ENCODE measurements at places on chromosomes 6 and 20.

DNA sequence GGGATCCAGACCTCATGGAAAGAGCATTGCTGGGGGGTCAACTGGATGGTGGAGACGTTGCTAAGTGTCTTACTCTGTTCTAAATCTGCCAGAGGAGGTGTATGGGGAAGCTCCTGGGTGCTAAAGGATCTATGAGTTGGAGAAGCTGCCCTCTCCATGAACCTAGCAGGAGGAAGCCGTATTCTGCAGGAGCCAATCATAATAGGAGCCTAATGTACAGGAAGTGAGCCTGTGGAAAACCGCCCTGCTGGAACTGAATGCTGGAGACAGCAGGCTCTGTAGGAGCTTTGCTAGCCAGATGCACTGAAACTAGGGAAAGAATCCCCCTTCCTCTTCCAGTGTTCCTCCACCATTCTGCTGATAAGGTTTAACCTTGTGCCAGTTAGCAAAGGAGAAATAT is 10.9 kb downstream of the CASP8AP2 start:
- DNase-seq = no peak

DNA sequence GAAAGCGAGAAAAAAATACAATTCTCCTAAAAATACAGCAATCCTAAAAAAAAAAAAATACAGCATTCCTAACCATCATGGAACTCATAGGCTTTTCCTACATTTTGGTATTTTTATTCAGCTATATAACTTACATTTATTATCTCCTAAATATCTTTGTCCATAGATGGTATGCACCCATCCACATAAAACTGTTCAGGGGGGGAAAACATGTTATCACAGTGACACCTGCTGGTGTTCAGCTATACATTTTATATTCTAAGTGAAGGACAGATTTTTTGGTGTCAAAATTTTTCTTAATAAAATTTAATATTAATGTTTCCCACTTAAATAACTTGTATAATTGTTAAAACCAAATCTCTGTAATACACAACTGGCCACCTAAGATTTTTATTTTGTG is 58.0 kb downstream of the BLOC1S5 start:
- DNase-seq = no peak

DNA sequence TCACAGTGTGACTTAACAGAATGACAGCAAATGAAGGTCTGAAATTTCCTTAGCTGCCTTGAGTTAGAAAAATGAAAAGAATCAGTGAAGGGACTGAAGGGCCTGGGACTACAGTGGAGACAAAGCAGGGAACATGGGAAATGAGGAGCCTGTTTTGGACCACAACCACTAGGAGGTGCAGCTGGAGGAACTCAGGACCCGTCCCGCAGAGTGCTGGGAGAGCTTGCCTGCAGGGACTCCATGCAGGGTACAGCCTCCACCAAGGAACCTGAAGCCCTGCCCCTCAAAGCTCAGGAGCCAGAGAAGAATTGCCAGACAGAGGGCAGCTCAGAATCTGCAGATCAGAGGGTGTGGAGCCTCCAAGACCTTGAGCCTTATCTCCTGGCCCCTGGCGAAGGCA is 50.7 kb downstream of the LRFN2 start:
- no peak for DNase-seq

GRCh38 chr20:53918020-53918311 is 152.4 kb downstream of the BCAS1 start:
- no peak for DNase-seq

DNA sequence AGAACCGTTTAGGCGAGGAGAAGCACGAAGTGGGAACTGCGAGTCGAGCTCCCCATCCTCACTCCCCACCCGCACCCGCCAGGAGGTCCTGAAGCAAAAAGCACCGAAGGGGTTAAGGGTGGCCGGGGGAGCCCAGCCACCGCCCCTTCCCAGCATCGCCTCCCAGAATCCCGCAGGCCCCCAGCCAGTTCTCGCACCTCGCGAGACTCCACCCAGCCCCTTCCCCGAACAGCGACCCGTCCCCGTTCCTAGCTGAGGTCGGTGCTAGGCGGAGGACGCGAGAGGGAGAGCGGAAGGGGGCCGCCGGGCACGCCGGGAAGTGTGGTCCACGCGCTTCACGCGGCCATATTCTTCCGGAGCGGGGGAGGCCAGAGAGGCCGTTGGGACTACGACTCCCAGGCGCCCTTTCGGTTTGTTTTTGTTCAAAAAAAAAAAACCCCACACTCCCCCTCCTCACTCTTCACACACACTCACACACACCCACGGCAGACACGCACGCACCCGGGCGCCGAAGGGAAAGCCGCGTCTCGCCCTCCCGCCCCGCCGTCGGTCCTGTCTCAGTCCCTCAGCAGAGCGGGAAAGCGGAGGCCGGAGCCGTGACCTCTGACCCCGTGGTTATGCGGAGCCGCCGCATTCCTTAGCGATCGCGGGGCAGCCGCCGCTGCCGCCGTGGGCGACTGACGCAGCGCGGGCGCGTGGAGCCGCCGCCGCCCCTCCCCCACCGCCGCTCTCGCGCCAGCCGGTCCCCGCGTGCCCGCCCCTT is at the start of gene ASXL1:
TSS of gene ASXL1 (plus strand) at position 463 of the 763 bp plus-strand sequence. CDS start 445 bp downstream, outside the sequence.
- peak; percentile 95 for DNase-seq

DNA sequence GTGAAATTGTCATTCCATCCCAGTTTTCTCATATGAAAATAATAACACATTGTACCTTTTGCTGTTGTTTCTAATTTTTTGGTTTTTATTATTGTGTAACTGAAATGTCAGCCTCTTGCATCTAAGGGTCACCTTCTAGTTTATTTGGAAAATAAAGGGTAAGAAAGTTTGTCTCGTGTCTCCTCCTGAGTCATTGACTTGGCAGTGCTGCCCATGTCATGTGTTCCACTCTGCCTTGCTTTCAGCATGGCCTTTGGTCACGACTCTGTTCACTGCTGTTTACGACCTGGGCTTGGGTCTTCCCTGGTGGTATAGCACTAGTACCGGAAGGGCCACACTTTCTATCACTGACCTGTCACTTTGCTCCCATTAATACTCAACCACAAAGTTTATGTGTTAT is 171.4 kb upstream of the RSPO3 start:
- no peak for DNase-seq

- no peak for DNase-seq
Observed at GRCh38 chr6:122696079-122696478, 83.4 kb upstream of the FABP7 start.

GRCh38 chr6:57173056-57173885 is 1.1 kb downstream of the BAG2 start:
- DNase-seq = no peak

DNA sequence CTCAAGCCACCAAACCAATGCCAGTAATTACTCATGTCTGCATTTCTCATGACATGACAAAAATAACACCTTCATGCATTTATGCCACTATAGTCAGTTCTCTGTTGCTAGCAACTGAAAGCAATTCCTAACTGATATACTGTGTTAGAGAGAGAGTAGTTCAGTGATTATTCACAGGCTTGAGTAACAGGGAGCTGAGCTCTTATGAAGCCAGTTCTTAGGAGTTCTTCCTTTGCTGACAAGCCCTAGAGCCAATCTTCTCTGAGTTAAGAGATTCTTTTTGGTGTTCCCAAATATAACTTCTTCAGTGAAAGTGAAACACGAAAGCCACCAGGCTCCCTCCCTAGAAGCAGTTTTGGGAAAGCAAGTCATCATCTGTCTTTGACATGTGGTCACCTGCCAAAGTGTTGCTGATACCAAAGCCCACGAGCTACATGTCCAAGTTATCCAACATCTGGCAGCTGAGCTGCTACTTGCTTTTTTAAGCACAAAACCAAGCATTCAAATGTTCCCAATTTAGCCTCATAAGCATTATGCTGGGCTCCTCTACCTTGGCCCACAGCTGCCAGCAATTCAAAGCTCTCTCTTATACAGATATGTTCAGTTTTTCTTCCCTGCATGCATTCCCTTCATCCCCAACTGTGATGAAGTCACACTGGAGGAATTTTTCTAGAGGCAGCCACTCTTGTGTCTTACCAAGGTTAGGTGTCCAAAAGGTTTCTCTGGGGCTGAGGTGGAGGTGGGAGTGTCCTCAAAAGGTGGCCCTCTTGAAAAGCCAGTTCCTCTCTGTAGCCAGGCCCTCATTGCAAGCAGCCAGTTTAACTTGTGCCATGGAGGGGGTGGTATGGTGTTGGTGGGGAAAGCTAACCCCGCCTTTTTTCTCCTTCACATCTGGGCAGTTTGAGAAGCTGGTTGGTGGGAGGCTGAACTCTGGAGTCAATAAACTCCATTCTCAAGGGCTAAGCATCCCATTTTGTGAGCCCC is 92.7 kb upstream of the ARMC2 start:
- DNase-seq = no peak

GRCh38 chr6:80182308-80182707 is 75.8 kb downstream of the BCKDHB start:
- no peak for DNase-seq

DNA sequence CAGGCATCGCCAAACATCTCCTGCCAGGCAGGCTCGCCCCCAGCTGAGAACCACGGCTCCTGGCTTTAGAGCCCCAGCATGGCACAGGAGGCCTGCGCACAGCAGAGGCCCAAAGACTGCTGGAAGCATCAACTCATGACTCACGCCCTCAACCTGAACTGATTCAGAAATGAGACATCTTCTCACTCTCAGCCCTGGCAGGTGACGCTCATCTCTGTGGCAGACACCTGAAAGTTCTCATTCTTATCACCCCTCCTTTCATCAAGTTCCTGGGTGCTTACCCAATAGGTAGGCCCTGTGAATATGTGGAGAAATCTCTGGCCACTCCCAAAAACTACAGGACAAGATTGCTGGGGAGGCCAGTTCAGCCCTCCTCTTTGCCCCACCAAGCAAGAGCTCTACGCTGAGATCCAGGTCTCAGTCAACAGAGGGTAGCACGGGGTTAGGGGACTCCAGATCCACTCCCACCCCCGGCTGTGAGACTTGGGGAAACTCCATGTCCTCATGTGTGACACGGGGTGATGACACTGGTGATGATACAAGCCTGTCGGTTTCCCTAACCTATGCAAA is 11.3 kb downstream of the NFATC2 start:
- peak; percentile 81 for DNase-seq

DNA sequence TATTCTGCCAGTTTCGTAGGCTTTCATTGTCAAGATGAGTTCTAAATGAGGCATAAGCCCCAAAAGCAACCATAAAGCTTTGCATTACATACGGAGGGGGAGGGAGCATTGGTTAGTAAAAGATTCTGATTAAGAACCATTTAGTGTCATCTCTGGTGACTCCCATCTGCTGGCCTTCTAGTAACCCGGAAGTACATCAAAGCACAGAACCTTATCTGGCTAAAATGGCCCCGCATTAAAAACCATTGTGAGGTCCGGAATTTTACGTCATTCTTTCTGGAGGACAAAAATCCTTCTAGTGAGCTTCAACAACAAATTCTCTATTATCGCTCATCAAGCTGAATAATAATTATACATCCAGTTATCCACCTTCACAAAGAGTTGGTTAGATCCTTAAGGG is 37.8 kb downstream of the METTL24 start:
- DNase-seq = no peak

- DNase-seq = no peak
Observed at GRCh38 chr6:4402477-4402976, 267.2 kb upstream of the ECI2 start.

DNA sequence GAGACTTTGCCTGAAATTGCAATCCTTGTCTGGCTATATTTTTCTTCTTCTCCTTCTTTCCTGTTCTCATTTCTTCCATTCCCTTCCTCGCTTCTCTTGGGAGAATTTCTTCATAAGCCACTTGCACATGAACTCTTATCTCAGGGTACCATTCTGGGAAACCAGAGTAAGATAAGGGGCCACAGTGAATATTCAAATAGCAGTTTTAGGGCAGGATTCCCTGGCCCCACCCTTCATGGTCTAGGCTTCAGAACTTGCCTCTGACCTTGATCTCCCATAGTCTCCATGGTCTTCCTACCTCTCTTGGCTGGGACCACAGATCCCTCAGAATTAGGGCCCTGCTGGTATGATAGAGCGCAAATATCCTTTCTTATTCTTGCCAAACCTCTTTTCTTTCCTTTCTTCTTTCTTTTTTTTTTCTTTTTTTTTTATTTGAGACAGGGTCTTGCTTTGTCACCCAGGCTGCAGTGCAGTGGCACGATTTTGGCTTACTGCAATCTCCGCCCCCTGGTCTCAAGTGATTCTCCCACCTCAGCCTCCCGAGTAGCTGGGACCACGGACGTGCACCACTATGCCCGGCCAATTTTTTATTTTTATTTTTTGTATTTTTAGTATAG is 123.0 kb upstream of the CITED2 start:
- DNase-seq = no peak

GRCh38 chr6:156421933-156422332 is 355.2 kb upstream of the ARID1B start:
- DNase-seq = no peak

DNA sequence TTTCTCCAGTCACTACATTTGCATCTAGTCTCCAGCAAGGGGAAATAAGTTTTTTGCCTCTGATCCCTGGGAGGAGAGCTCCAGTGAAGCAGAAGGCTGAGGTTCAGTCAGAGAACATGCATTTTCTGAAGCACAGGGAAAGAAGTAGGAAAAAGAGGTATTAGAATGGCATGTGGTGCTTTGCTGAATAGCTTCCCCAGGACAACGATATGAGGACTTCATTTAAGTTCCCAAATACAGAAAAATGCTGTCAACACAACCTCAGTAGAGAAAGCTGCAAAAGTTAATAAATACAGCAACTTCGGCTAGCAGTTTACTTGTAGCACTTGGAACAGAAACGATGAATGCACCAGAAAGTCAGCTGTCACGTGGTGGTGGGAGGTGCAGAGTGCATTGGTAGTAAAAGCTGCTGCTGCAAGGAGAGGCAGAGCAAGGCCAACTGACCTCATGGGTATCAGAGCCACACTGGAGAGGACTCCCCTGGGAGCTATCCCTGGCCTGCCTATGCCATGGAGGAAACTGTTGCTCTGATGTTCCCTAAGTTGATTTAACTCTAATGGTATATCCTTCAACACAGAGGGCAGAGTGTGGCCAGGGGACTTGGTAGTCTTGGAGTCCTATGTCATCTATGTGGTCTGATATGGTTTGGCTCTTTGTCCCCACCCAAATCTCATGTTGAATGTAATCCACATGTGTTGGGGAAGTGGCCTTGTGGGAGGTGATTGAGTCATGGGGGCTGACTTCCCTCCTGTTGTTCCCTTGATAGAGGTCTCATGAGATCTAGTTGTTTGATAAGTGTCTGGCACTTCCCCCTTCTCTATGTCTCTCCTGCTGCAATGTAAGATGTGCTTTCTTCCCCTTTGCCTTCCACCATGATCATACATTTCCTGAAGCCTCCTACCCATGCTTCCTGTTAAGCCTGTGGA is 85.9 kb downstream of the ADTRP start:
- DNase-seq = no peak

GRCh38 chr20:1002682-1003561 is 811 bp upstream of the RSPO4 start:
- DNase-seq = no peak

- DNase-seq = no peak
Observed at GRCh38 chr6:36860126-36860525, 14.5 kb downstream of the PPIL1 start.

- no peak for DNase-seq
Observed at GRCh38 chr6:77620278-77620882, 32.5 kb upstream of the MEI4 start.

GRCh38 chr6:1984346-1984994 is 260.9 kb downstream of the GMDS start:
- no peak for DNase-seq

Measured in stimulated activated CD4-positive, alpha-beta T cell treated with anti-CD3 and anti-CD28 coated beads, Interleukin-15, amount 100 ng/mL, for 48 hours (primary cell).